Kidney capillary endothelial cell (primary cell): ENCODE measurements at places on chromosomes 3 and 15.

GRCh38 chr3:133271539-133271938, 128.3 kb upstream of the BFSP2 start:
- no peak for DNase-seq

- DNase-seq = no peak
These were observed 45.3 kb downstream of the TRPM7 start for GRCh38 chr15:50641318-50641717.

- DNase-seq = no peak
These were observed 127.3 kb upstream of the THBS1 start for GRCh38 chr15:39453620-39454019.

DNA sequence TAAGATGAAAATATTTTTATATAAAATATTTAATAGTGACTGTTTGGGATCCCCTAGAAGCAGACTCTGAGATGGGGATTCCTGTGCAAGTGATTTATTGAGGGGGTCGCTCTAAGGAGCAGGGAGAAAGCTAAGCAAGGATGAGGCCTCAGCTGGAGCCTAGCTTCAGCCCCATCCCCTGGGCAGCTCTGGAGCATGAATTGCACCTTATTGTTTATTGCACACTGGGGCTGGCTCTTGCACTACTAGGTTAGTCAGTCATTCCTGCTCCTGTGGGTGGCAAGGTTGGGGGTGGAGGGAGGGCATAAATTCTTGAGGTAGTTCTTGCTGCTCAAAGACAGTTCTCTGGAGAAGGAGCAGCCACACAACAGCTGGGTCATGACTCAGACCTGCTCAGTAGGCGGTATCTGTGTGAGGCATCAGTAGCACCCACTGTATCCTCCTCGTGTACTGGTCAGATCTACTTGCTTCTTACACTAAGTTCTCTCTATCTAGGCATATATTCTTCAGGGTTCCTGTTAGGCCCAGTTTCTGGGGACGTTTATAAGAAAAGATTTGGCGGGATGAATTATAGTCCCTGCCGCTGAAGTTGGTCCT, 27.2 kb upstream of the TNFSF10 start:
- DNase-seq = no peak

DNA sequence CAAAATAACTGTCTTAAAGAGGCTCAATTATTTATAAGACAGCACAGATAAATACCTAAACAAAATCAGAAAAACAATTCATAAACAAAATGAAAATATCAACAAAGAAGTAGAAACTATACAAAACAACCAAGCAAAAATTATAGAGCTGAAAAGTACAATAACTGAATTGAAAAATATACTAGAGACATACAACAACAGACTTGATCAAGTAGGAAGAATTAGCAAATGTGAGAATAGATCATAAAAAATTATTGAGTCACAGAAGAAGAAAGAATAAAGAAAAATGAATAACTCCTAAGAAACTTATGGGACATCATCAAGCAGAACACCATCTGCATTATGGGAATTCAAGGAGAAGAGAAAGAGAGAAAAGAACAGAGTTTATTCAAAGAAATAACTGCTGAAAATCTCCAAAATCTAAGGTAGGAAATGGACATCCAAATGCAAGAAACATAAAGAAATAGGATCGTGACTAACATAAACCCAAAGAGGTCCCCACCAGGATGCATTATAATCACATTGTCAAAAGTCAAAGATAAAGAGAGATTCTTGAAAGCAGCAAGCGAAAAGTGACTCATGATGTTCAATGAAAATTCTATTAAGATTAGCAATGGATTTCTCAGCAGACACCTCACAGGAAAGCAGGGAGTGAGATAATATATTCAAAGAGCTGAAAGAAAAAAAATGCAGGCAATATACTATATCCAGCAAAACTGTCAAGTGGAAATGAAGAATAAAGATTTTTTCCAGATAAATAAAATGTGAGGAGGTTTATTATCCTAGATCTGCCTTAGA, 85.9 kb downstream of the DCLK3 start:
- DNase-seq = no peak

DNA sequence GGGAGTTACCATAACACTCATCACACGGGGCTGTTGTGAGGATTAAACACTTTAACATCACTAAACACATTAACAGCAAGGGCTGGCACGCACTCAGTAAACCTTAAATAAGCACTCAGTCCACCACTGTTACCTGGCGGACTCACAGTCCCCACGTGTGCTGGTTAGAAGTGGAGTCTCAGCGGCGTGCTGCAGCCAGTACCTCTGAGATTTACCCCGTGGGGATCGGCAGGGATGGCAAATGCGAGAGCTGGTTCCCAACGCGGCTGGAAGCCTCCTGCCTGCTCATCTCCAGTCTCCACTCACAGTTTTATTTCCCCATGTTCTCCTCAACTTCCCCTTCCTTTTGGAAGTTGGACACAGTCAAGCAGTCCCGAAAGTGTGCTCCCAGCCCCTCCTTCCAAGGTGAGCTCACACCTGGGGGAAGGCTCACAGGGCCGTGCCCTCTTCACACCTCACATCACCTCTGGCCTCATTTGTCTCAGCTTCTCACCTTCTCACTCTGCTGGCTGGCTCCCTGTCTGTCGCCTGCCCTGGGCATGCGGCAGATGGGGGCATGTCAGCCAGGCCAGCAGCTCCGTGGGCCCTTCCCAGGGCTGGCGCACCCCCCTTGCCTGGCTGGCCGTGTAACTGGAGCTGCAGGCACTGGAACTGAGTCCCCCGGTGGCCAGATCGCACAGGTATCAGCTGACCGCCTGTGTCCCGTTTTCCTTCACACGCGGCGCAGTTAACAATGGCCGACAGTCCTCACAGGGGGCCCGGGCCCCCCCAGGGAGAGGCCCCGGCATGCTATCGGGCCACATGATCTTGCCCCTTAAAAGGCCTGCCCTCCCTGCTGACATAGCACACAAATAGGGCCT, 87.1 kb downstream of the WNT7A start:
- DNase-seq = no peak

- no peak for DNase-seq
These were observed 6.1 kb upstream of the SFMBT1 start for GRCh38 chr3:53051929-53052328.

DNA sequence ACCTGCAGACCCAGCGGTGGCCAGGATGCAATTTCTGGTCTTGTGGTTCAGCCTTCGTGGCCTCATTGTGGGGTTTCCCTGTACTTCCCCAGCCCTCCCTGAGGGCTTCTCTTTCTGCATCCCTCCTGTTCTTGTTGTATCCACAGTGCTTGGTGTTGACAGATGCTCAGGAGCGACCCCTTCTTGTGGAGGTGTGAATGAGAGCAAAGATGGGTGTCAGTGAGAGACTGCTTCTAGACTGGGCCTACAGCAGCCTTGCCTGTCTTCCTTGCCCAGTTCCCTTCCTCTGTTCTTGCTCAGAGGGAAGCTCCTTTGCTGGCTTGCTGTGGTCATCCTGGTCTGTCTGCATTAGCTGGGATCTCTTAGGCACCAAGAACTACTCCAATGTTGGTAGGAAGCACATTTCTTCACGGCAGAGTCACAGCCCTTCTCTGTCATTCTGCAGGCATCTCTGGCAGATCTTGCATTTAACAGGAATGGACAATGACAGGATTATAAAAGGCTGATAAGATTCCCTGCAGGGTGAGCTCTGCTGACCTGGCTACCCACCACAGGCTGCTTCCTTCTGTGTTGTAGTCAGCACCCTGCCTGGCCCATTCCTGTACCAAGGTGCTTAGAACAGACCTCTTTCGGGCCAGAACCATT, 317.8 kb upstream of the C2CD4B start:
- DNase-seq = no peak

- DNase-seq = no peak
These were observed 9.9 kb downstream of the ATRIP start for GRCh38 chr3:48456456-48456855.

GRCh38 chr15:67070150-67070549, 4.7 kb downstream of the SMAD3 start:
- no peak for DNase-seq

- no peak for DNase-seq
These were observed 17.5 kb downstream of the C2CD4B start for GRCh38 chr15:62147551-62147950.

DNA sequence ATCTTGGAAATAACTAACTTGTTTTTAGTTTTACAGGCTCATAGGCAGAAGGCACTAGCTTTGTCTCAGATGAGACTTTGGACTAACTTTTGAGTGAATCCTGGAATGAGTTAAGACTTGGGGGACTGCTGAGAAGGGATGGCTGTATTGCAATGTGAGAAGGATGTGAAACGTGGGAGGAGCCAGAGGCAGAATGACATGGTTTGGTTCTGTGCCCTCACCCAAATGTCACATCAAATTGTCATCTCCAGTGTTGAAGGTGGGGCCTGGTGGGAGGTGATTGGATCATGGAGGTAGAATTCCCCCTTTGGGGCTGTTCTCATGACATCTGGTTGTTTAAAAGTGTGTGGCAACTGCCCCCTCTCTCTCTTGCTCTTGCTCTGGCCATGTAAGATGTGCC, 28.8 kb upstream of the CCDC50 start:
- DNase-seq = no peak
